ENCODE measurements at places on chromosomes 6 and 20.

- no peak for DNase-seq
Observed at GRCh38 chr6:168562576-168563151, 121.7 kb downstream of the SMOC2 start.

DNA sequence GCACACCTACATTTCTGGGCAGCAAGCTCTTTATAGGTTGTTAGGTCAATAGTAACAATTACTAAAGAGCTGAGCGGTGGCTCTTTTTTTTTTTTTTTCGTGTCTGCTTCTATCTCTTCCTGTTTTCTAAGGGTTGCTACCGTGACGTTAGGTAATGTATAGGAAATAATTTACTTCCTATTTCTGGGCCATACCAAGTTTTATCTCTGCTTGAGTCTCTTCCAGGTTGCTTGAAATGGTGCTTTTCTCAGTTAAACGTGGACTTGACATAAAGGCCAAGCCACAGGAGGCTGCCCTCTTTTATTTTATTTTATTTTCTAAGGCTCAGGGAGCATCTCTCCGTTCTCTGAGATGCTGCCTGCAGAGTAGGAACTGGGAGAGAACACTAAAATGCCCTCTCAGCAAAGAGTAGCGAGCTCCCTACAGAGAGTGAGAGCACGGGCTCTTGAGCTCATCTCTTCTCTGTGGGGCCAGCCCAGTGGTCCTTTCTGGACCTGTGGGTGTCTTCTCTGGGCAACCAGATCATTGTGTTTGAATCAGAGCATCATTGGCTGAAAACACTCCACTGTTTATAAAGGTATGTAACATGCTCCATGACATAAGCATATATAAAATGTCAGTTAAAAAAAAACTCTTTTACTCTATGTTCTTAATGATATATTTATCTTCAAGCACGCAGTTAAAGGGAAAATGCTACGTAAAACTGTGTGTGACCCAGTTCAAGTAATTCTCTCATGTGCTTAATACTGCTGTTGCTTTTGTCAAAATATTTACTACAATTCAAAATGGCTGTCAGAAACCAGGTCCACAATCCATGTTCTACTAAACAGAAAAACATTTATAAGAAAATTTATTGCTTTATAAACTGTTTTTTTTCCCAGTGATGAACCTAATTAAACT lies at the start of gene ZNF831:
ZNF831 (plus strand) TSS at position 191 of the 900 bp plus-strand sequence. CDS start 27,199 bp downstream, outside the sequence.
- no peak for DNase-seq

GRCh38 chr6:6823568-6824224 lies 235.2 kb downstream of the LY86 start:
- no peak for DNase-seq

- DNase-seq = no peak
Observed at GRCh38 chr6:21680611-21681010, 87.1 kb downstream of the SOX4 start.

DNA sequence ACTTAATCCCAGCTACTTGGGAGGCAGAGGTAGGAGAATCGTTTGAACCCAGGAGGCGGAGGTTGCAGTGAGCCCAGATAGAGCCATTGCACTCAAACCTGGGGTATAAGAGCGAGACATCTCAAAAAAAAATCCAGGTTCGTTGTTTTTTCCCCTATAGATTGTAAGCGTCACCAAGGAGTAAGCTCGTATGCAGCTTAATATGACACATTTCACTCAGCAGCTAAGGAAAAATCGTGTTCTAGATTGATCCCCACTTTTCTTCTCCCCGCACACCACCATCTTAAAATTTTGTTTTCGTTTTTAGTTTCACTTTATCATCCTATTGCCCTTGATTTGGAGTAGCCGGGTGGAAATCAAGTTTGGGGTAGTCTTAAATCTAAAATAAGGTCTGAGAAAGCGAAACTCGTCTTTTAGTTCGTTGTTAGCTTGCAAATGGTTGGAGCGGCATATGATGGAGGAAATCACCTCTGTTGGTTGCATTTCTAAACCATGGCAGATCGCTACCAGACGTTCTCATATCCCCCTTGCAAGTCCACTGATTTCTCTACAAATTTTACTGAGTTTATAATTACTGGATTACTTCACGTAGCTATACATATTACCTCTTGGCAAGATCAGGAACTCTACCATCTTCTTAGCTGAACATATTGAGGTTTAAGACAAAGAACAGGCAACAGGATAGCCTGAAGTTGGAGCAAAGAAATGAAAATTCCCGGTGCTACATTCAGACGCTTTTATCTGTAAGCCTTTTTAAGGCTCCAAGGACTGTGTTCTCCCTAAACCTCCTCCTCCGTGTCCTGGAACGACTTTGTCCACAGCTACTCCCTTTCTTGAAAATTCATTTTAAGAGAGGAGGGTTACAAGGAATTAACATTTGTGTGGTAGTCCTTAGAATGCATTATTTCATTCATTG lies 91.1 kb upstream of the BTN3A2 start:
- DNase-seq = no peak
